ENCODE measurements at places on chromosomes 7 and 10.

DNA sequence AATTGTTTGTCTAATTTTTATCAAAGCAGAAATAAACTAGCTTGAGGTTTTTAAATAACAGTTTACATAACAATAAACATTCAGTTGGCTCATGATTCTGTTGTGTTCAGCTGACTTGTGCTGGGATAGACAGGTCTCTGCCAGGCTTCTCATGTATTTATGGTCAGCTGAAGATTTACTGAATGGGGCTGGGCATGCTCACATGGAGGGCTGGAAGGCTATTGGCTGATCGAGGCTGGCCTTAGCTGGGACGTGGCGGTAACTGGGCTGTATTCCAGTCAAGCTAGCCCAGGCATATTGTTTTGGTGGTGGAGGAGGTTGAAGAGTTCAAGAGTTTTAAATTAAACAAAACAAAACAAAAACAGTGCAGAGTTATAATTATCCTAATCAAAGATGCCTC lies 251.0 kb upstream of the MTPN start:
- no peak for DNase-seq

GRCh38 chr10:73889014-73889413 lies 14.7 kb upstream of the CAMK2G start:
- DNase-seq = peak; percentile 65

DNA sequence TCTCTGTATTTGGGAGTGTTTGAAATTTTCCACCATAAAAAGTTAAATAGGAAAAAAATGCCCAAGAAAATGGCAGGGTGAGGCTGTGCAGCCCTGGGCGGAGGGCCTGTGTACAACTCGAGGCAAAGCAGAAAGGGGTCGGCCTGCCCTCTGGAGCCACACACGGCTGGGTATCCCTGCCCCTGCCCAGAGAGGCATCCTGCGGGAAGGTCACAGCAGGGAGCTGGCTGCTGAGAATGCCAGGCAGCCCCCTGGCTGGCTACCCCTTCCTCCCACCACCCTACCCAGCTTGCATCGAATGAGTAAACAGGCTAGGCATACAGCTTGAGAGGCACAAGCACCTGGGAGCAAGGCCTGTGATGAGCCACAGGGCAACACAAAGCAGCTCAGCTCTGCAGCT lies 46.1 kb downstream of the CAMK2B start:
- no peak for DNase-seq

DNA sequence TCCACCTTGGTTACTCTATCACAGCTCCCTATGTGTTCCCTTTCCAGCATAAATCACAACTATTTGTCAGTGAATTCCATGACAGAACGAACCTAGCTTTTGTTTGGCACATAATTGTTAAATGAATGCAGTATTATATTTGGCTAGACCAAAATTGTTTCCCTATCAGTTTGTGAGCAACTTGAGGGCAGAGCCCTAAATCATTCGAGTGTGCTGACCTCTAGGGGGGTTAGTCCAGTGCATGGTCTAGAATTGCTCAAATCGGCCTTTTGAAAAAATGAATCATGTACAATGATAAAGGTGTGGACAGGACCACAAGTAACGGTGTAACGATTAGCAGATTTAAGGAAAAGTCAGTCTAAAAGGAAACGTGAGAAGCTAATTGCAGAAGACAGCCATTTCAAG lies 475 bp upstream of the NRBF2 start:
- no peak for DNase-seq

GRCh38 chr10:33247221-33247922 lies 87.1 kb downstream of the NRP1 start:
- DNase-seq = no peak

GRCh38 chr10:12638103-12638502 lies 288.8 kb downstream of the CAMK1D start:
- peak; percentile 49 for DNase-seq

- DNase-seq = no peak
These were observed 65.3 kb downstream of the KMT2E start for GRCh38 chr7:105079348-105079747.

DNA sequence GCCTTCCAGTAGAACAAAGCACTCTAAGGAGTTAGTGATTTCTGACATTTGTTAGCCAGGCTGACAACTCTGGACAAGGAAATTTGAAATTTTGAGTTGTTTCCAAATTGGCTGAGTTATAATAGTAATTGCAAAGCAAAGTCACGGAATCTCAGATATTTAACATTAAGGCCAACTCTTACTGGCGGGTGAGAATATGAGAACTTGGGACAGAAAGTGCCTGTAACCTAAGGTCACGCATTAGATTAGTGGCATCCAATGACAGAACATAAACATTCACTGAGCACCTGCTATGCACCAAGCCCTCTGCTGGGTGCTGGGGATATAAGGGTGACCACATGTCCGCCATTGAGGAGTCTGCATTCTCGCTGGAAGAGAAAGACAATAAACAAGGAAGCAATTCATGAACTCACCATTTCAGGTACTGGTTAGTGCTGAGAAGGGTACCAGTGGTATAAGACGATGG lies 45.5 kb upstream of the CHST15 start:
- DNase-seq = no peak

DNA sequence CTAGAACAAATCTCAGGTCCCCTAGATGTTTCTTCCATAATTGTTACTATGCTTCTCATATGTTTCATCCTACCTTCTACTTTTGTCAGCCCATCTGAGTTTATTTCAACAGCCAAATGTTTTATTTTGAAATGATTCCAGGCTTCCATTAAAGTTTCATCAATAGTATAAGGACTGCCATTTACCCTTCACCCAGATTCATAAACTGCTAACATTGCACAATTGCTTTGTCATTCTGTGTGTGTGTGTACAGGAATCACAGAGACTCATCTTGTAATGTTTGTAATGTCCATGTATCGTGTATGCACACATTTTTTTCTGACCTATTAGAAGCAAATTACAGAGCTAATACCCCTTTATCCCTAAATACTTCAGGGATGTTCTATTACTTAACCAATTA lies 25.5 kb downstream of the MMRN2 start:
- DNase-seq = no peak

DNA sequence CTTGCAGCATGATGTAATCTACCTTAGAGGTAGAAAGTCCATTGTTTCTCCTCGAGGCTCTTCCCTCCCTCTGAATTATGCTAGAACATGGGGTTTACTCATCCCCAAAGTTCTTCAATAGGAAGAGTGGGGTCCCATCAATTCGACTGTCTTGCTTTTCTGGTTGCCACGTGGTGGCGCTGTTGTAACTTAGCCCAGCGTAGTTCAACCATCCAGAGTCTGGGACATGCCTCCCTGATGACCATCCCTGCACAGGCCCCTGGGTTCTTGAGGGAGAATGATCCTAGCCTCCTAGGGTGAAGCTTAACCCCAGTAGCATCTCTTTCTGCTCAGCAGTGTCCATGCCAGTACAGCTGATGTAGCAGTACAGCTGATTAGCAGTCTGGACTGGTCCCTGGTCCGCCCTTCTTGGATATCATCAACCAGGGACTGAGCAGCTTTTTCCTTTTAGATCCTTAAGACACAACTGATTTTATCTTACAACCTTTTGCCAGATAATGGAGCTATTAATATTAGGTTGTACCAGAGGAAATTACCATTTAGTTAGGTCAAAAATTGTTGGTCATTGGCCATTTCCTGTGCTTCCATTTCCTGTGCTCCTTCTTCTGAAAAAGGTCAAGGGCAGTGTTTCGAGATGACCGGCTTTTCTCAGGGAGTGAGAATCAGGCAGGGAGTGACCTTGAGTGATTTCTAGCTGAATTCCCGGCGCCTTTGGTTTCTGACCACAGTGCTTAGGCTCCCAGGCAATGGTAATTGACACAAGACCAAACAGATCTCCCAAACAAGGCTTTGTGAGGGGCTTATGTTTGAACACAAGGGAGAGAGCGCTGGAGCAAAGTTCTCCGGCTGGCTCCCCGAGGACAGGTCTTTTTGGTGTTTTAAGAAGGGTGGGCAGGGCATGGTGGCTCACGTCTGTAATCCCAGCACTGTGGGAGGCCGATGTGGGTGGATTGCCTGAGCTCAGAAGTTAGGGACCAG lies 65.4 kb downstream of the TACC2 start:
- peak; percentile 49 for DNase-seq

GRCh38 chr10:8044908-8045725 lies 9.4 kb upstream of the GATA3 start:
- no peak for DNase-seq

GRCh38 chr7:7810826-7811225 lies 92.4 kb upstream of the RPA3 start:
- no peak for DNase-seq

- peak; percentile 25 for DNase-seq
These were observed 222.1 kb upstream of the SHH start for GRCh38 chr7:156034397-156034796.

Measured in hematopoietic multipotent progenitor cell treated with erythropoietin and hydrocortisone succinate and interleukin-3 and kit ligand, for 8 days (in vitro differentiated cells).